ENCODE measurements at places on chromosomes 3 and 15.
A peak's percentile ranks its signal among the peaks of the same experiment; 100 is the strongest.

DNA sequence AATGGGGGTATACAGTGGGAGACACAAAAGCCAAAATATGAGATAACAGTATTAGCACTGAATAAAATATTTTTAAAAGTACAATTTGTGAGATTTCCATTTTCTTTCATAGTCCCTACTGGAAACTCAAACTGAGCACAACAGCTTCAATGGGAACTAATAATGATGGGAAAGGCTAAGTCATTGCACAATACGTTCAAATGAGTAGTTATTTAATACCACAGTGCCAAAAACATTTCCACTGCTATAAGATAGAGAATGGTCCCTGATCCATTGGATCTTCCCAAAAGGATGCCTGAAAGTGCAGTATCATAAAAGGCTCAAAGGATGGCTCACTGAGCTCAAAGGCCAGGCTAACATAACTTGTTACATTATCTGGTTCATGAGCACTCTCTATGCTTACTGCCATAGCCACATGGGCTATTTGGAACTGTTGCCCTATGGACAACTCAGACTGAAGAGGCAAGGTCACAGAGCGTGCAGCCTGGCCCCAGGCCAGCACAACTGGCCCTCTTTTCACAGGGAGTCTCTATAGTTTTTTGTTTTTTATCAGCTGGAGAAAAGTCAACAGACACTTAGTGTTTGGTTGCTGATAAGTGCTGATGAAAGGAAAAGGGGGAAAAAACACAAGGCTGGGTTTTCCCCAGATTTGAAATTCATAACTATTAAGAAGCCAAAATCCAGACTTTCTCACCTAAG is 54.1 kb upstream of the PPIB start:
- DNase-seq, result peak; percentile 6

- DNase-seq, result no peak
These were observed 16.5 kb upstream of the PAQR5 start for GRCh38 chr15:69282104-69282743.

DNA sequence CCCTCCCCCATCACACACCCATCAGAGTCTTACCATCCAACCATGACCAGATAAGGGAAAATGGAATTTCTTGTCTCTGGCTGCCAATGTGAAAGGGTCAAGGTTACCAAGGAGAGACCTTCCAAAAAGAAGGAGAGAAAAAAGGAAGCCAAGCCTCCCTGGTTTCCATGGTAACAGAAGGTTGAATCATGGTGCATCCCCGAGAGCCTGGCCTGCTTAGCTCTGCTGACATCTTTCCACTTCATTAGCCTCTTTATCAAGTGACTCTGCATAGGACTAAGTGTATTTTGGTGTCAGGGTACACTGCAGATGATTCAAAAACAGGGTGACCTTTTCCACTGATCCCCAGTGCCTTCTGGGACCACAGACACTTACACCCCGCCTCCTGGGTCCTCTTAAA is 225.7 kb upstream of the PPP2R3A start:
- DNase-seq, result no peak

DNA sequence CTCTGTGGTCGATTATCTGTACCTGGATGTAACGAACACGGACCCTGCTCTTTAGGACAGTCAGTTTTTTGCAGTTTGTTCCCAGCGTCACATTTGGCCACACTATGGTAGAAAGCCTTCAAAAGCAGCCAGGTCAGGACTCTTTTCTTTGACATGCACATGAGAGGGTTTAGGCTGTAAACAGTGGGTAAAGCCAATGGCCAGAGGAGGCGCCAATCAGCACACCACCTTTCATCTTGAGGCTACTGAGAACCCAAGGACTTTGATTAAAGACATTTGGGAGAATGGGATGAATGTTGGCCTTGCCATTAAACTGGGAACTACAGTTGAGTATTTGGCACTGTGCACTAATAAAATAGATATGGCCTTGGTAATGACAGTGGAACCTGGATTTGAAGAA is 225.9 kb downstream of the OXSM start:
- no peak for DNase-seq

DNA sequence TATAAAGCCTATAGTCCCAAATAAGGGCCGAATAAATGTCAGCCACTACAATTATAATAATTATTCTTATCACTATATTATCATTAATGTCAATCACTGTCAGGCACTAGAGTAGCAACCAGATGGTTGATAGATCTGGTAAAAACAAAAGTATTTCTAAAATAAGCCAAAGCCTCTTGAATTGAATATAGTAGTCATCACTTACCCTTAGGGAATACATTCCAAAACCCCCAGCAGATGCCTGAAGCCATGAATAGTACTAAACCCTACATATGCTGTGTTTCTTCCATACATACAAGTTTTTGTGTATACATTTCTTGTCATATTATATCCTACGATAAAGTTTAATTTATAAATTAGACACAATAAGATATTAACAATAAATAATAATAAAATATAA is 59.1 kb downstream of the LRRC3B start:
- no peak for DNase-seq

GRCh38 chr3:5531039-5531438 is 343.5 kb downstream of the EDEM1 start:
- DNase-seq, result no peak

GRCh38 chr3:194286375-194287146 is 64.6 kb downstream of the CPN2 start:
- no peak for DNase-seq
